Lower lobe of right lung (tissue), 2 donors: ENCODE measurements at places on chromosomes 2 and 18. TPM values are rescaled to one million over a fixed set of nuclear protein-coding genes. Genes with fewer than 3 reads are reported as not detected.
A peak's percentile ranks its signal among the peaks of the same experiment; 100 is the strongest.

- no peaks in the 10 kb centered on the region for H3K36me3 ChIP-seq
- peak overlapping the region; percentile 79 for H3K27ac ChIP-seq
- H3K27me3 ChIP-seq = no peaks in the 10 kb centered on the region
- peaks cover 49% of the 10 kb centered on the region for H3K4me1 ChIP-seq
- H3K4me3 ChIP-seq = no peak overlapping the region
Measured at GRCh38 chr2:109317471-109318095, 188.6 kb downstream of the SH3RF3 start.

ABCB6 gene
- total RNA-seq = 15.4 TPM

DNA sequence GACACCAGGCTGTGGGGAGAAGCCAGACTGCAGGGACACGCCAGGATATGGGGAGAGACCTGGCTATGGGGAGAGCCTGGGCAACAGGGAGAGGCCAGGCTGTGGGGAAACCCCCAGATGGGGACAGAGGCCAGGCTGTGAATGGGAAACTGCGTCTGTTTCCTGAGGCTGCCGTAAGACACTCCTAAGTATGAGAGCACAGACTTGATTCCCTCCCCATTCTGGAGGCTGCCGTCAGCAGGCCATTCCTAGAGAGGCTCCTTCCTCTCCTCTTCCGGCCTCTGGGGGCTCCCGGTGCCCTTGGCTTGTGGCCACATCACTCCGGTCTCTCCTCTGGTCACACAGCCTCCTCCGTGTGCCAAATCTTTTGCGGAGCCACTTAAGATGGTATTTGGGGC, 32.3 kb downstream of the ADI1 start:
- no peaks in the 10 kb centered on the region for H3K27me3 ChIP-seq
- peaks cover 3% of the 10 kb centered on the region for H3K36me3 ChIP-seq
- H3K4me1 ChIP-seq = no peaks in the 10 kb centered on the region
- no peak overlapping the region for H3K27ac ChIP-seq

MARCHF4 gene
- total RNA-seq = 0.12 TPM

DNA sequence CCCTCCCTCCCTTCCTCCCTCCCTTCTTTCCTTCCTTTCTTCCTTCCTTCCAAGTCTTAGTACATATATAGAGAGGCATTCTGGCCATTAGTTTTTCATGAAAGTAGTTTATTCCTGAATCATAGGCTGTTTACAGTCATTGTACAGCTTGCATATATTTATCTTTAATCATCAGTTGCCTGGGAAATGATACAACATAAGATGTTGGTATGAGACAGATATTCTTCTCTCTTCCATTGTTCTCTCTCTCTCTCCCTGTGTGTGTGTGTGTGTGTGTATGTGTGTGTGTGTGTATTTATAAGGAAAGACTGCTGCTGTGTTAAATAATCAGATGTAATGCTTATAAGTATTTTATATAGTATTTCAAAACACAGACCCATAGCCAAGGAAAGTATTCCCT, 289.8 kb upstream of the UBE2E3 start:
- H3K4me3 ChIP-seq = no peak overlapping the region
- no peaks in the 10 kb centered on the region for H3K4me1 ChIP-seq
- no peaks in the 10 kb centered on the region for H3K36me3 ChIP-seq
- no peaks in the 10 kb centered on the region for H3K27me3 ChIP-seq
- H3K27ac ChIP-seq = no peak overlapping the region

- H3K4me1 ChIP-seq = no peaks in the 10 kb centered on the region
- H3K36me3 ChIP-seq = no peaks in the 10 kb centered on the region
- no peak overlapping the region for H3K27ac ChIP-seq
Measured at GRCh38 chr2:112834396-112835037, 2.1 kb downstream of the IL1B start.

ATP5MC3 gene
- 133 TPM for total RNA-seq

DNA sequence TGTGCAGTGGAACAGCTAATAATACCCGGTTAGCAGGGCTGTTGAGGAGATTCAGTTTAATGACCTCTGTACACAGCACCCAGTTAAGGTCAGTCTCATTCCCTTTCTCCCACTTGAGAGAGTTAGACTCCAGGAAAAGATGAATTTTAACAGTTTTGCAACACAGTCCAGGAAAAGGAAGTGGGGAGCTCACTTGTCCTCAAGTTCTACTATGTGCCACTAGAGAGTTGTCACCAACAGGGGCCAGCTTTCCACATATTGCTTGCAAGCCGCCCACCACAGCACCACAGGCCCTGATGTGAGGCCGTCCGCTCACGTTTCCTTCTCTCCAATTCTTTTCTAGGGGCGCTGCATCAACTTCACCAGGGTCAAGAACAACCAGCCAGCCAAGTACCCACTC, 142.1 kb downstream of the GFPT1 start:
- H3K4me1 ChIP-seq = peaks cover 6% of the 10 kb centered on the region
- H3K4me3 ChIP-seq = no peak overlapping the region
- no peak for DNase-seq
- no peak overlapping the region for H3K27ac ChIP-seq

PARD6G gene
- 7.3 TPM for total RNA-seq

DNA sequence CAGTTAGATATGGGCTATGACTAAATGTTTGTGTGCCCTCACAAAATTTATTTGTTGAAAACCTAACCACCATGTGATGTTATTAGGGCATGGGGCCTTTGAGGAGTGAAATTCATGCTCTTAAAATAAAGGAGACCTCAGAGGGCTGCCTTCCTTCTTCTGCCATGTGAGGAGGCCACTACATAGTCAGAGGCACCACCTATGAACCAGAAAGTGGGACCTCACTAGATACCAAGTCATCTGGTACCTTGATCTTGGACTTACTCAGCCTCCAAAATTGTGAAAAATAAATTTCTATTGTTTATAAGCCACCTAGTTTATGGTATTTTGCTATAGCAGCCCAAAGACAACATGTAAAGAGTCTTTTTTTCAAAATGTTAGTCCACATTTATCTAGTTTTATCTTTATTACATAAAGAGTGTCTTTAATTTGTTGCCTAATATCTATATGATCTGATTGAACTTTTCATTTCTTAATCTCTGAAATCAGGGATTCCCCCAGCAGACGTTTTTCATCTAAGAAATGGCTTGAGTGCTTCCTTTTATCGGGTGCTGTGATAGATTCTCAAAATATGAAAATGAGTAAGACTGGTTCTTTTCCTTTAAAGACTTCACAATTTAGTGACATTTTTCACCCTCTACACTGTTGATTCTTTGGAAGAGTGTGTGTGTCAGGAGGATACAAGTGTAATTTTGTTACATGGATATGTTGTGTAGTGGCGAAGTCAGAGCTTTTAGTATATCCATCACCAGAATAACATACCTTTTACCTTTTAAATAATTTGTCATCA, 34.2 kb downstream of the PMS1 start:
- H3K27ac ChIP-seq = no peak overlapping the region
- no peaks in the 10 kb centered on the region for H3K4me1 ChIP-seq
- DNase-seq = no peak

GRCh38 chr18:6648581-6648980, 80.9 kb upstream of the ARHGAP28 start:
- no peak for DNase-seq
- H3K36me3 ChIP-seq = no peaks in the 10 kb centered on the region
- no peaks in the 10 kb centered on the region for H3K4me1 ChIP-seq
- H3K27me3 ChIP-seq = no peaks in the 10 kb centered on the region
- H3K4me3 ChIP-seq = no peak overlapping the region

LOXHD1 gene
- total RNA-seq = 2.9 TPM

DNA sequence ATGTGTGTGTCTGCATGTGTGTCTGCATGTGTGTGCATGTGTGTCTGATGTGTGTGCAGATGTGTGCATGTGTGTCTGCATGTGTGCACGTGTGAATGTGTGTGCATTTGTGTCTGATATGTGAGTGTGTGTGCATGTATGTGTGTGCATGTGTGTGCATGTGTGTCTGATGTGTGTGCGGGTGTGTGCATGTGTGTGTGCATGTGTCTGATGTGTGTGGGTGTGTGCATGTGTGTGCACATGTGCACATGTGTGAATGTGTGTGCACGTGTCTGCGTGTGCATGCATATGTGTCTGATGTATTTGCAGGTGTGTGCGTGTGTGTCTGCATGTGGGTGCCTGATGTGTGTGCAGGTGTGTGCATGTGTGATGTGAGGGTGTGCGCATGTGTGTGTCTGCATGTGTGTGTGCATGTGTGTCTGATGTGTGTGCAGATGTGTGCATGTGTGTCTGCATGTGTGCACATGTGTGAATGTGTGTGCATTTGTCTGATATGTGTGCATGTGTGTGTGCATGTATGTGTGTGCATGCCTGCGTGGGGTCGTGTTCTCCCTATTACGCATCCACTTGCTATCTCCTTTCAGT, 470.1 kb upstream of the HS6ST1 start:
- H3K36me3 ChIP-seq = no peaks in the 10 kb centered on the region
- H3K4me1 ChIP-seq = no peaks in the 10 kb centered on the region
- no peak for DNase-seq
- no peaks in the 10 kb centered on the region for H3K27me3 ChIP-seq
- H3K4me3 ChIP-seq = no peak overlapping the region
- no peak overlapping the region for H3K27ac ChIP-seq

GRCh38 chr2:202196727-202197126, 41.7 kb downstream of the SUMO1 start:
- H3K27ac ChIP-seq = no peak overlapping the region
- no peak overlapping the region for H3K4me3 ChIP-seq
- no peak for DNase-seq
- no peaks in the 10 kb centered on the region for H3K27me3 ChIP-seq
- no peaks in the 10 kb centered on the region for H3K4me1 ChIP-seq

ITM2C gene
- 27.6 TPM for total RNA-seq

DNA sequence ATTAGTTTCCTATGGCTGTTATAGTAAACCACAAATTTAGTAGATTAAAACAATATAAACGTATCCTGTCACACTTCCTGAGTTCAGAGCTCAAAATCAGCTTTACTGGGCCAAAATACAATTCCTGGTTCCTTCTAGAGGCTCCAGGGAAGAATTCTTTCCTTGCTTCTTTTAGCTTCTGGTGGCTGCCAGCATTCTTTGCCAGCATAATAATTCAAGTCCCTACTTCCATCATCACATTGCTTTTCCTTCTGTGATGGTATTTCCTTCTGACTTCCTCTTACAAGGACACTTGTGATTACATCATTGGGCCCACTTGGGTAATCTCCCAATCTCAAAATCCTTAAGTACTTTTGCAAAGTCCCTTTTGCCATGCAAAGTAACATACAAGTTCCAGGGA, 40.6 kb downstream of the MOB4 start:
- DNase-seq = no peak
- no peak overlapping the region for H3K27ac ChIP-seq
- H3K4me3 ChIP-seq = no peak overlapping the region
- H3K36me3 ChIP-seq = peaks cover 45% of the 10 kb centered on the region

DNA sequence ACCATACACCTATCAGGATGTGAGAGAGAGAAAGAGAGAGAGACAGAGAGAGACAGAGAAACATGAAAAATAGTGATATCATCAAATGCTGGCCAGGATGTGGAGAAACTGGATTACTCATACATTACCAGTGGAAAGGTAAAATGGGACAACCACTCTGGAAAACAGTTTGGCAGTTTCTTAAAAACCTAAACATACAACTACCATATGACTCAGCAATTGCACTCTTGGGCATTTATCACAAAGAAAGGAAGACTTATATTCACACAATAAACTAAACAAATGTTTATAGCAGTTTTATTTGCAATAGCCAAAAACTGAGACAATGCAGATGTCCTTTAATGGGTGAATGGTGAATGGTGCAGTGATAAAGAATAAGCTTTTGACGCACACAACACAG, 29.1 kb downstream of the SLC4A3 start:
- no peaks in the 10 kb centered on the region for H3K27me3 ChIP-seq
- no peaks in the 10 kb centered on the region for H3K36me3 ChIP-seq
- DNase-seq = no peak
- H3K4me1 ChIP-seq = no peaks in the 10 kb centered on the region
- no peak overlapping the region for H3K4me3 ChIP-seq

GRCh38 chr2:144683966-144684365, 164.0 kb upstream of the ZEB2 start:
- no peak for DNase-seq

DNA sequence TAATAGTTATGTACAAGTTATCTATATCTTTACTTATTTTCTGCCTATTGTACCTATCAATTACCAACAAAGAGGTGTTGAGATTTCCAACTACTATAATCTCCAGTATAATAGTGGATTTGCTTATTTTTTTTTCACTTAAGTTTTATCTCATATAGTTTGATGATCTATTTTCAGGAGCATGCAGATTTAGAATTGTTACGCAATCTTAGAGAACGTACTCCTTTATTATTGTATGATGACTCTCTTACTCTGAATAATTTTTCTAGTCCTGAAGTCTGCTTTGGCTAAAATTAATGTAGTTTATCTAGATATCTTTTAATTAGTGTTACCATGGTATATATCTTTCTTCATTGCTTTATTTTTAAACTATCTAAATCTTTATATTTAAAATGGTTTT, 205.2 kb downstream of the SCG2 start:
- no peaks in the 10 kb centered on the region for H3K4me1 ChIP-seq
- H3K36me3 ChIP-seq = no peaks in the 10 kb centered on the region
- no peak overlapping the region for H3K27ac ChIP-seq
- no peak overlapping the region for H3K4me3 ChIP-seq
- H3K27me3 ChIP-seq = no peaks in the 10 kb centered on the region

DNA sequence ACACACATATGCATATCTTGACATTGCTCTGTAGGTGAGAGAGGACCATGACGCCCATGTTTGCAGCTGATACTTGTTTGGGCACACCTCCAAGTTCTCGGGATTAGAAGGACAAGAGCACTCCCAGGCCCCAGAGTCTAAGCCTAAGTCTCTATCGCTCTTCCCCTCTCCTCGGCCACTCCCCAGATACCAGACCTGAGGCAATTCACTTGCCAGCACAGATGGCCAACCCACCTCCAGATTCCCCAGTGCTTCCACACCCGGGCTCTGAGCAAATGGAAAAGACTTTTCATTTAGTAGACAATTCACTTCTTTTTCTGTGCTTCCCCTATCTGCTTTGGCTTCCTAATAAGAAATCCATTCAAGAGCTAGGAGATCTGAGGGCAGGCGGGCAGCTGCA, 32.9 kb downstream of the EHD3 start:
- DNase-seq = no peak
- no peak overlapping the region for H3K4me3 ChIP-seq
- no peak overlapping the region for H3K27ac ChIP-seq
- H3K4me1 ChIP-seq = no peaks in the 10 kb centered on the region
- peaks cover 8% of the 10 kb centered on the region for H3K36me3 ChIP-seq

DNA sequence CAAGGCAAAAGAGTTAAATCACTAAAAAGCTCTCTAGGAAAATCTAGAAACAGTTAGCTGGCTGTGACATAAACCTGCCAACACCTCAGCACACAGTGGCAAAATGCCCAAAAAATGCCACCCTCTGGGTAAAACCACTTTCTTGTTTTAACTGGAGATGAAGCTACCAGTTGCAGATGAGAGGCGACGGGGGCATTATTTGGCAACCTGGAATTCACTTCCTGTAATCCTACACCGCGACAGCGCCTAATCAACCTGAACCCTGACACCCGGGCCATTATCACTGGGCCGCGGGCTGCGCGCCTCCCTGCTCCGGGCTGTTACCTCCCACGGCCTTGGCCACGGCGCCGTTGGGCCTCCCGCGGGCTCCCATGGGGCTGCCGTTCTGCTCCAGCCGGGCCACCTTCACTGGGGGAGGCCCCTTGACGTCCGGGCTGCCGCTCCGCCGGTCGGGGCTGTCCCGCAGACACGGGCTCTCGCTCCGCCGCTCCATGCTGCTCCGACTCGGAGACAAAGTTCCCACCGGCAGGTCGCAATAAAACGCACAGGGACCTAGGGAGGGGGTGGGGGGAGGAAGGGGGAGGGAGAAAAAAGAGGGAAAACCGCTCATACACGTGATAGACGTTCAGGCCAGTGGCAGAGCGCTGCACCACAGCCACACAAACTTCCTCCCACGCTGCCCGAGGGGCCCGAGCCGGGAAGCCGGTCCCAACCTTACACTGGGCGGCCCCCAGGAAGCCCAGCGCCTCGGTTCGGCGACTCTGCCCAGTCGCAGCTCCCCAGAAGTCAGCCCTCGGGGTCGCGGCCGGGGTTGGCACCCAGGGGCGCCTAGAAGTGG, 2.0 kb downstream of the SATB2 start:
- peak overlapping the region; percentile 30 for H3K4me3 ChIP-seq
- H3K27me3 ChIP-seq = peaks cover 77% of the 10 kb centered on the region
- H3K4me1 ChIP-seq = peaks cover 41% of the 10 kb centered on the region
- H3K36me3 ChIP-seq = no peaks in the 10 kb centered on the region
- no peak overlapping the region for H3K27ac ChIP-seq
